Sciatic nerve (tissue), 2 donors: ENCODE measurements at places on chromosomes 6 and 20.

GRCh38 chr20:16001286-16001685, 572.0 kb downstream of the KIF16B start:
- DNase-seq, result no peak

GRCh38 chr6:139982652-139983295, 608.3 kb upstream of the CITED2 start:
- no peak for DNase-seq

DNA sequence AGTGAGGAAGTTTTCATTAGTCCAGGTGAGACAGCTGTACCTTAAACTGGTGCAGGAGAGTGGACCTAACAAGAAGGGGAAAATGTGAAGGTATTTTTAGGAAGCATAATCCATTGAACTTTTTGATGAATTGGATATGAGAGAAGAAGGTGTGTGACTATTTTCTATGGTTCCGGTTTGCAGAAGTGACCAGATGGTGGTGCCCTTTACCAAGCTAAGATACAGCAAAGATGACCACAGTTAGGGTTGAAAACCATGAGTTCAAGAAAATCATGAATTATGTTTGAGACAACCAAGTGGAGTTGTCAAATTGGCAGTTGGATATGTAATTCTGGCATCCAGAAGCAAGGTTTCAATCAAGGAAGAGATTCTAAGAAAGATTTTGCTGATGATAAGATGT, 61.9 kb upstream of the NRSN1 start:
- no peak for DNase-seq

DNA sequence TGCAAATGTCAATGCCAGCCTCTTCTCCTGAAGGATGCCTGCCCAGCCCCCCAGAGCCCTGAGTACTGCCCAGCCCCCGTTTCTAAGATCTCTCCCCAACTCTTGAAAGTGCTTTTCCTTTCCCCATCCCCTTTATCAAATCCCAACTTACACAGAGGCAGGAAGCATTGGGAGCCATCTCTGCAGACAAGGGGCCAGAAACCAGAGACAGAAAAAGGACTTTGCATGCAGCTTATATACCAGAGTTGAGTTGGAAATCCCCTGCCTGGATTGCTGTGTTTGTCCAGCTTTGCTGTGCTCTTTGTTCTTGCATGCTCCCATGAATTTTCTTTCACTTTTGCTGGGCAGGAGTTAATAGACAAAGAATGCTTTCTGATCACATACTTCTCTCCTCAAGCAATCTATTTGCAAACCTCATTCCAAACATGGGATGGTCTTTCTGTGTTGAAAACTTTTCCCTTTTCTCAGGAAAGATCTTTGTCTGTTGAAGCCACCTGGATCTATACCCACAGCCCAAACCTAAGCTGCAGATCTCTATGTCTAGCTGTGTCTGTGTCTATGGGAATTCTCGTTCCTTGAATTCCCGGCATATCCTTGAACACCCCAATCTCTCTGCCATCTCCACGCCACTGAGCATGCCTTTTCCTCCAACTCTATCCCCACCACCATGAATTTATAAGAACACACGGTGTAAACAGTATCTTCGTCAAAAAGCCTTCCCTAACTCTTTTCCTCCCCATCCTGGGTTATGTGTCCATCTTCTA, at the start of gene UBD:
Gene UBD, minus strand, starts transcription at position 209 of the 764 bp plus-strand sequence. Its CDS starts 31 bp downstream, at position 178.
- no peak for DNase-seq

DNA sequence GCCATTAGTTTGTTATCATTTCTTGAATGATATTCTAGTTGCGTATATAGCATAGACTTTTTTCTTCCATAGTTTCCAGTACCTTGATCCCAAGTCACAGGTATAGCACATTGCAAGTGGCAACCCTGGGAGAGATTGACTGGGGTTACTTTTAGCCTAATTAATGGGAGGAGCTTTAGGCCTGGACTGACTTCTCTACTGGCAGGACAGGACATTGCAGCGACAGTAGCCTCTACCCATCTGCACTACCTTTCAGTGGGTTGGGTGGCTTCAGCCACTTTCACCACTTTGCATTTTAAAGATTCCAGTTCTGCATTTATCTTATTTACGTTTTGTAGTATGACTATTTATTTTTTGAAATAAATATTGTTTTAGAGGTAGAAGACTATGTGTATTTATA, 320.3 kb downstream of the RIMS1 start:
- no peak for DNase-seq

- DNase-seq, result no peak
Observed at GRCh38 chr20:62025394-62025793, 40.3 kb downstream of the TAF4 start.

DNA sequence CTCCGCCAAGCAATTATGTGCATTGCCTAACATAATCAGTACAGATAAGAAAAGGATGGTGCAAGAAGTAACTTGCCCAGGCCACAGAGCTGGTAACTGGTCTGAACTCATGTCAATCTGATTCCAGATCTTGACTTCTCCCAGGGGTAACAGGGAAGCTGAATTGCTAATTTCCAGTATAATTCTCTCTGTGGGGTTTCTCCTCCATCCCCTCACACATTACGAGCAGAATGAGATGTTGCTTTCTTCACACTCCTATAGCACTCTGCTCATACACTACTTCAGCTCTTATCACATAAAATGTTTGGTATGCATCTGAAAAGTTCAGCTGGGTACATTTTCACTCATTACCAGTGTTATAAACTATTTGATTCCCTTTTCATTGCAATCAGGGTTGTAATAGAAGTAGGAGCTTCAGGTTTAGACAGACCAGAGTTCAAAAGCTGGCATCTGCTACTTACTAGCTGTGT, 24.0 kb upstream of the LRRC1 start:
- DNase-seq, result no peak

GRCh38 chr6:140480852-140481251, 1106.4 kb upstream of the CITED2 start:
- no peak for DNase-seq

- no peak for DNase-seq
Observed at GRCh38 chr6:2205396-2205795, 40.0 kb downstream of the GMDS start.

DNA sequence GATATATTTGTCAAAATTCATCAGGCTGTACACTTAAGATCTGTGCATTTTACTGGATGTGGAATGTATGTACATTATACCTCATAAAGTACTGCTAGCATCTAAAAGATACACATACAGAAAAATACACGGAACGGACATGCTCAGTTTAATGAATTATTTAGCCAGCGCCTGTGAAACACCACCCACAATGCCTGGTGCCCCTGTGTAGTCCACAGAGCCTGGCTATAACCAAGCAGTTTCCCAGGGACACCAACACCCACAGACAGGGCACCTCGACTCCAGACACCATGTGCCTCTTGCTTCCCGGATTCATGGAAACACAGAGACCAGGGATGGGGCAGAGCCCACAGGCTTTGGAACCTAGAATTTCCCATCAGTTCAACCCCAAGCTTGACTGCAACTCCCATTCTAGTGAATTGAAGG, 17.4 kb upstream of the ARMC12 start:
- DNase-seq, result no peak

DNA sequence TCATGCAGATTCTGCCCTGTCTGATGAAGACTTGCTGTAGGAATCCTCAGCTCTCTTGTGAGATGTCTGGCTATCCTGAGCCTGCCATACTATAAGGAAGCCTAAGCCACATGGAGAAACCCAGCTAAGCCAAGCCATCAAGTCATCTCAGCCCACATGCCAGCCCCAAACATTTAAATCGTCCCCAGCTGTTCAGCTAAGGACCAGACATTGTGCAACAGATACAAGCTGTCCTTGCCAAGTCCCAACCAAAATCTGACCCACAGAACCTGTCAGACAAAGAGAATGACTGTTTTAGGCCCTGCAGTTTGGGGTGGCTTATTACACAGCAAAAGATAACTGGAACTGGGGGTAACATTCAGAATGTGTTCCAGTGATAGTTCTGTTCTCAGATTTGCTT, 36.8 kb upstream of the FOXC1 start:
- no peak for DNase-seq

DNA sequence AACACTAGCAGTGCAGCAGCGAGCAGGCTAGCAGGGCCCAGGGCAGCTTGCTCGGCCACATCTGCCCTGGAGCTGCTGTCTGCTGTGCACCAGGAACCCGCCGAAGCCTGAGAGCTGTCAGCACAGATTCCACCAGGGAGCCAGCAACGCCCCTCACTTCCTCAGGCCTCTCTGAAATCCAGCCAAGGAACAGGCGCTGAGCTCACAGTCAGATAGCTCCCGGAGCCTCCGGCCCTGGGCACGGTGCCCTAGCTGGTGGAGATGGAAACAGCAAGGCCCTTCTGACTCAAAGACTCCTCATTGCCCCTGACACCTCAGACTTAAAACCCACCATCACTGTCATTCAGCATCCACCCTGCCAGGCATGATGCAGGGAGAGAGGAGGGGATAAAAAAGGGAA, 839.4 kb downstream of the MAFB start:
- DNase-seq, result peak; percentile 83

DNA sequence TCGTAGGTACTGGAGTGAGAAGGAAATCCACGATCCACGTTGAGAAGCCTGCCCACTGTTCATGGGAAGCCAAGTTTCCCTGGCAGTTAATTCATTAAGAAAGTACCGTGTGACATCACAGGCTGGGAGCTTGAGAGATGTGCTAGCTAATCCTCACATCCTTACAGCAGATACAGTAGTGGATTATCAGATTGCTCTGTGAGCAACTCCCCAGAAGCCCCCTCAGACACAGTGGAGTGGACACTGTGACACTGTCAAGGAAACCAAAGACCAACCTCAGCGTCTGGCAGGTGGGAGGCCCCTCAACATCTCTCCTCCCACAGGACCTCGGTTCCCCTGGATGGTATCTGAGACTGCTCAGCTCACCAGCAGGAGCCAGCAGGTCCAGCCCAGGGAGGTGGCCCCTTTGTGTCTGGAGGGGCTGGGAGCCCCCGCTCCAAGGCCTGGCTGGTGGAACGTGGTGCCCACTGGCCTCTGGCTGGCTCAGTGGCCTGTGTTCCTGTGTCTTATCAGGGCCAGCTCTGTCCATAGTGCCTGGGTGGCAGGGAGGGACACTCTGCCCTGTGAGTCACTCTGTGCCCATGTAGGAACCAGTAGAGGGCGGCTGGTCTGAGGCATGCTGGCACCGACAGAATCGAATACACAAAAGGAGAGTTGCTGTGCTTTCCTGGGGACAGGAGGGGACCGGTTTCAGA, 7.2 kb downstream of the PYGB start:
- no peak for DNase-seq
